ENCODE measurements at places on chromosomes 4 and X.

DNA sequence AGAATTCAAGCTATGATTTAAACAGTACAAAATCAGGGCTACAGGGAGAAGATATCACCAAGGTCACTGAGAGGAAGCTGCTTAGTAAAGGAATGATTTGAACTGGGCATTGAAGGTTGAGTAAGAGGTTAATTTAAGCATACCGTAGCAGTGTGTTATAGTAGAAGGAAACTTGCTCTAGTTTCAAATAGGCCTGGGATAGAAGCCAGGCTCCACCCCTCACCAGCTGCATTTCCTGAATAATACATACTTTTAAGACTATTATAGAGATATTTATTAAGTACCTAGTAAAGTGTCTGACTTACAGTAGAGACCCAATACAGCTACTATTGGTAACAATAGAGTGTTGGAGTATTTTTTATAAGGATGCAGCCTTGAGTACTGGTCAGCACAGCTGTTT, 118.0 kb upstream of the GLRA2 start:
- DNase-seq = no peak

- no peak for DNase-seq
Observed at GRCh38 chr4:11073621-11074051, 355.1 kb downstream of the HS3ST1 start.

DNA sequence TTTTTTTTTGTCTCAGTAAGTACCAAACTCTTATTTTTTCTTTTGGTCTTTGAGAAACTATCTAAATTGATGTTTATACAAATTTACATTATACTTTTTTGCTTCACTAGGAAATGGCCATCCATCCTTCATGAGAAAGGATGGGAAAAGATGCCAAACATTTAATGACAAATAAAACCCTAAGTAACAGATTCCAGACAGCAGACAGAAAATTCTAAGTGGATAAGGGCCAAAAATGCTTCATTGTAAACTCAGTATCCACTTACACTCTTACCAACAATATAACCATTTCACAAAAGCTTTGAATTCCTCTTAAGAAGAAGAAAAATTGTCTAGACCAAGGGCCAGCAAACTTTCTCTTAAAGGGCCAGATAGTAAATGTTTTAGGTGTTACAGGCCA, 3.5 kb downstream of the GUCY1B1 start:
- DNase-seq = no peak

DNA sequence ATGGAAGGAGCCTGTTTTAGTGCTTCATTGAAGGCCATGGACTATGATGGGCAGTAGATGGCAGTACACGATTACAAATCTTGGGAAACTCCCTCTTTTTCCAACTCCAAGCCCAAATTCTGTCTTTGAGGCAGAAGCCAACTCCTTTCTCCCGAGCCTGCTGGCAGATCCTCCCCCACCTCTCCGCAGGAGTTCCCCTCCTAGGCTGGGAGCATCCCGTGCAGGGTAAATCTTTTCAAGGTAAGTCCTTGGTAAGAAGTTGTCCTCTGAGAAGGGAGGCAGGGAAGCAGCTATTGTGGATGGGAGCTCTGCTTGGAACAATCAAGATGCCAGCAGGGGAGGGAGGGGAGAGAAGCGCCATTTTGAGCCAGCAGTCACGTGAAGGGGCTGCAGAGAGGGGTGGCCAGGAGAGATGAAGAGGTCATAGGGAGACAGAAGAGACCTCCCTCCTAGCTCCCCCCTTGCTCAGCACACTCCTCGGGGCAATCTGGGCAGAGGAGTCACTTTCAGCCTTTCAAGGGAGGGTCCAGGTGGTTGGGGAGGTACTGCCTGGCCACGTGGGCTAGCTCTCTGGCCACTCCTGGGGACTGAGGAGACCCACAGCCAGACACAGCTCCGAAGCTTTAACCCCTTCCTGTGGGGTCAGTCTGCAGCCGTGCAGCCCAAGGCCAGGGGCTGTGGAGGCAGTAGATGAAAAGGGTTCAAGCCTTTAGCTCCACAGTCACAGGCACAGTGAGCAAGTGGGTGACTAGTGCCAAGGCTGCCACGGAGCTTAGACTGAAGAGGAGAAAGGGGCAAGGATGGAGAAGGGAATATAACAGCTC, 9.6 kb downstream of the CC2D2A start:
- peak; percentile 48 for DNase-seq

DNA sequence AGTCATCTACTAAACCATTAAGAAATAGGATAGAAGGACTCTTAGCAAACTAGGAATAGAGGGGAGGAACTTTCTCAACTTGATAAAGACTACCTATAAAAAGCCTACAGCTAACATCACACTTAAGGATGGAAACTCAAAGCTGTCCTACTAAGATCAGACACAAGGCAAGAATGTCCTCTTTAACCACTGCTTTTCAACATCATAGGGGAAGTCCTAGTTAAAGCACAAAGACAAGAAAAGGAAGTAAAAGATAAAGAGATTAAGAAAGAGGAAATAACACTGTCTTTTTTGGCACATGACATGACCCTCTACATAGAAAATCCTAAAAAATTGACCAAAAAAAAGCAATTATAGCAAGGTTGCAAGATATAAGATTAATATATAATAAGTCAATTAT, 136.6 kb downstream of the FBXW7 start:
- DNase-seq = peak; percentile 20

- DNase-seq = no peak
Observed at GRCh38 chr4:151540728-151541388, 131.9 kb downstream of the FHIP1A start.

DNA sequence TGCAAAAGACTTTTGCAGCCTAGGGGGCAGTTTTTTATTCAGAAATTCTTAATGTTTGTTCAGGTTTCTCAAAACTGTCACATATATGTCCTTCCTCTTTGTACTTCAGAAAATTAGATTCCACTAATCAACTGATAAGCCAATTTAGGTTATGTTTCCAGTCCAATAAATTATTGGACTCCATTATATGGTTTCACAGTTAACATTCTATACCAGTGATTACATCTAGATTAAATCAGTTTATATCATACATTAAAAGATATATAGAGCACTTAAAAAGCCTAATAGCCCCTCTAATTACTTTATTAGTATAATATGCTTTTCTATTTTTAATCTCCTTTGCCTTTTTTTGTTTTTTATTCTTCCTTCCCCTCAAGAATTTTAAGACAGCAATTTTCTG, 434.1 kb downstream of the INPP4B start:
- no peak for DNase-seq

GRCh38 chrX:150573702-150574101, 5.3 kb downstream of the MTM1 start:
- no peak for DNase-seq

- no peak for DNase-seq
Observed at GRCh38 chrX:44937606-44938005, 64.6 kb downstream of the KDM6A start.

- DNase-seq = no peak
Observed at GRCh38 chrX:16082470-16083085, 40.8 kb upstream of the GRPR start.

GRCh38 chr4:158313566-158313965, 103.3 kb downstream of the TMEM144 start:
- no peak for DNase-seq

- DNase-seq = no peak
Observed at GRCh38 chrX:9875801-9876200, 89.6 kb downstream of the SHROOM2 start.

DNA sequence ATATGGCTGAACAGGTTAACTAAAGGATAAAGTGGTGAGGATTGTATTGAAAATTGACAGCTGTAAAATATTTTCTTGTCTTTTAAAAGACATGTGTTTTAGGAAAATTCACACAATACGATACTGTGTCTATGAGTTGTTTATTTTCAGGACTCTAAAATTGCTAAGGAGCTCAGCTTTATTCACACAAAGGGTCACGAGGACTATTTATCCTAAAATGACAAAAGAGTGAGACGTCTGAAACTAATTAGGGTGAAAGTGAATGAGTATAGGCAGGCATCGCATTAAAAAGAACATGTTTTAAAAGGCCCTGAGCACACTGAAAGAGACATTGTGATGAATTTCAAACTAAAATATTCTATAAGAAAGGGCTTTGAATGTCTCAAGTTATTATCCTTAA, 304.7 kb downstream of the SH2D1A start:
- DNase-seq = no peak

DNA sequence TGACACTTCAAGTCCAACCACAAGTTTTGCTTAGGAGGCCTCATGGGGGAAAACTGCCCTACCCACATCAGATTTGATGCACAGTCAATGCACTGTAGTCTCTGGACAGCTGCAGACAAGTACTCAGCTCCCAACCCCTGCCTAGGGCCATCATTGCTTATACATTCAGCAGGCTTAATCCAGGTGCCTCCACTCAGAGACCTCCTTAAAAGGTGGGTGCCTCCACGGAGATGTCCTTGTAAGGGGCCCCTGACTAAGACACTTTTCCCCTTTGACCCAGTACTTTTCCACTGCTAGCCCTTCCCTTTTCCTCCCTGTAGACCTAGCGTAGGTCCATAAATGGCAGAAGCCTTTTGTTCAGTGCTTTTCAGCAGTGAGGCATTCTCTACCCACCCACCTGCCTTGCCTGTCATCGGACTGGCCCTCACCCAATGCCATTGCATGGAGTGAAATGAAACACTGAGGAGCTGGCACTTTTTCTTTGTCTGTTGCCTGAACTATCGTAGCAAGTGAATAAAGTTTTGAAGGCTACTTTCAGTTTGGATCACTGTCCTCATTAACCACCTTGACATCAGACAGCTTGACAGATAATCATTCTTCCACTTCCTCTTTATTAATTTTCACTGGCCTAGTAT, 23.8 kb upstream of the PLK4 start:
- DNase-seq = peak; percentile 45

DNA sequence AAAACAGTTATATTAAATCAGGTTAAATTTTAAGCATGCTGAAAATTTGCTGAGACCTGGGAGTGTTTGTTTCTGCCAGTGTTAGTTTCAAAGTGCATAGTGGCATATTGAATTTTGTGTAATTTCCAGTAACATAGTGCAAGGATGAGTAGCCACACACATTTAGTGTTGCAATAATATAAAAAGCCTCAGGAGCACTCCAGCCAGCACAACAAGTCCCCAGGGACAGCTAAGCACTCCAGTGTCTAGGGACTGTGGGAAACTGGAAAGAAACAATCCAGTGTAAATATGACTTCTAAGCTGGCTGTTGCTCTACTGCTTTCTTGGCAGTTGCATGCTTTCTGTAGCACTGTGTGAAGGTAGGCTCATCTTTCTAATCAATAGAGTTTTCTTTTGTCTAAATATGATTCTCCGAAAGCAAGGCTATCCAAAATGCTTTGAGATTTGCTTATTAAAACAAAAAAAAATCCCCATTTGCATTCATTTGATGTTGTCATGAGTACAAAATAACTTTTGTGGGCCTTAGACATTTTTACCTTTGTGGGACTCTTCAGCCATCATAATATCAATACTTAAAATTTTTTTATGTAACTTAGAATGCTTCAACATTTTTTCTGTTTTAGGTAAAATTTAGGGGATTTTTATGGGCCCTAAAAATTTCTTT, 24.2 kb upstream of the CXCL2 start:
- DNase-seq = no peak

GRCh38 chr4:75180790-75181776, 248.2 kb downstream of the PARM1 start:
- no peak for DNase-seq

DNA sequence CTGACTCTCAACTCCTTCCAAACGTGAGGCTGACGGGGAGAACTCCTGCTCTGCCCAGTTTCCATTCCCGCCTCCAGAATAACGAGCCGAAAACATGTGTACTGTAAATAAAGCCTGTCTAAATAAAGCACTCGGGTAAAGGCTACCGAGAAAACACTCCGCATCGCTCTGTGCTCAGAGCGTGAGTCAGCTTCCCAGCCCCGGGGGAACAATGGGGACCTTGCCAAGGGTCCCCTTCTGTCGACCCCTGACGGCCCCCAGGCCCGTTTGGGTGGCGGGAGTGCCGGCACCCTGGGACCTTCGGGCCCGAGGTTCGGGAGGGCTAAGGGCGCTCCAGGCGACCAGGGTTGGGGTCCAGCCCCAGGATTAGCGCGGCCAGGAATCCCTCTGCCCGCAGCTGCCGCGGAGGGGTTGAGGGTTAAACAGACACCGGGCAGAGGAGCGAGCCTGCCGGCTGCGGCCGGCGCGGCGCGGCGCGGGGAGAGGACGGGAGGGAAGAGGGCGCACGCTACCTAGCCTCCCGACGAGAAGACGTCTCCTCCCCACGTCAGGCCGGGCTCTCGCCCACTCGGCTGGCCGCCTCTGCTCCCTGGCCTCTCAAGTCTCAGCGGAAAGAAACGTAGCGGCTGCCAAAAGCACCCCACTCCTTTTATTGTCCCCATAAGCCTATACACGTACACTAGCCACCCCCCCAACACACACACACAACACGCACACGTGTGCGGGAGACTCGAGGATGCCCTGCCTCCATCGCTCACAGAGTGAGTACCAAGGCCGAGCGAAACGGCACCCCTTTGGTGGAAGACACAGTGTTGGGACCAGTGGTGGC, 85.5 kb downstream of the BCOR start:
- peak; percentile 50 for DNase-seq

- DNase-seq = no peak
Observed at GRCh38 chrX:106247162-106247561, 79.1 kb downstream of the PWWP3B start.

DNA sequence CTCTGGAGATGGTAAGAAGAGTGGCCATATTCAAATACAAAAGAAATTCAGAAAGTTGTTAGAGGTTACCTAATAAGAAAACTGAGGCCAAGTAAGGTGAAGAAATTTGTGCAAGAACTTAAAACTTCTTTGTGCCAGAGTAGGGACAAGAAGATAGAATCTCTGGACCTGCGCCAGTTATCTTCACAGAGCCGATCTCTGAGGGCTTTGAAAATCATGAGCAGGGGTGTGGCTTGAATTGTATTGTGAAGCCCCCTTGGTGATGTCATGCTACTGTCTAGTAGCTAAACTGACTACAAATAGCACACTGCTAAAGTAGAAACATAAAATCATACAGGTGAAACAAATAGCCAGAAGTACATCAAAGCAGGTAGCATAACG, 184.6 kb downstream of the UGT8 start:
- DNase-seq = no peak

DNA sequence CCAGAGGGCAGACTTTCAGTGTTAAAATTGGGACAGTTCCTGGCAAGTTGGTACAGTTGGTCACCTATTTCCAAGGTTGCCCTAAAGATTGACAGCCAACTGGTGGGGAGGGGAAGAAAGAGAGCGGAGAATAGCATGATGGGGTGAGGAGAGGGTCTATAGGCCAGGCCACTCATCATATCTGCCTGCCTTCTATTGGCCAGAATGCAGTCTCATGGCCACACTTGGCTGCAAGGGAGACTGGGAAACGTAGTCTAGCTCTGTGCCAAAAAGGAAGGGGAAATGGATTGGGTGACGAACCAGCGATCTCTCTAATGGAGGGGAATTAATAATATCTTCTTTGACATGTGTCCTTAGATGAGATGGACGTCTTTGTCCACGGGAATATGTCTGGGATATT, 197.4 kb upstream of the ATP6AP2 start:
- no peak for DNase-seq

GRCh38 chr4:90060039-90060438, 67.2 kb upstream of the CCSER1 start:
- no peak for DNase-seq

GRCh38 chrX:48590203-48591103, 6.8 kb upstream of the WDR13 start:
- DNase-seq = no peak

- no peak for DNase-seq
Observed at GRCh38 chrX:55220119-55220794, at the start of gene PAGE5. TSS of gene PAGE5 (plus strand) at chrX:55220346. CDS start at chrX:55221383, 1,037 bp downstream.

GRCh38 chr4:87499403-87500091, 29.6 kb downstream of the SPARCL1 start:
- peak; percentile 39 for DNase-seq
